NCI-H1930 (cell line): ENCODE measurements at places on chromosomes 16 and 17.

DNA sequence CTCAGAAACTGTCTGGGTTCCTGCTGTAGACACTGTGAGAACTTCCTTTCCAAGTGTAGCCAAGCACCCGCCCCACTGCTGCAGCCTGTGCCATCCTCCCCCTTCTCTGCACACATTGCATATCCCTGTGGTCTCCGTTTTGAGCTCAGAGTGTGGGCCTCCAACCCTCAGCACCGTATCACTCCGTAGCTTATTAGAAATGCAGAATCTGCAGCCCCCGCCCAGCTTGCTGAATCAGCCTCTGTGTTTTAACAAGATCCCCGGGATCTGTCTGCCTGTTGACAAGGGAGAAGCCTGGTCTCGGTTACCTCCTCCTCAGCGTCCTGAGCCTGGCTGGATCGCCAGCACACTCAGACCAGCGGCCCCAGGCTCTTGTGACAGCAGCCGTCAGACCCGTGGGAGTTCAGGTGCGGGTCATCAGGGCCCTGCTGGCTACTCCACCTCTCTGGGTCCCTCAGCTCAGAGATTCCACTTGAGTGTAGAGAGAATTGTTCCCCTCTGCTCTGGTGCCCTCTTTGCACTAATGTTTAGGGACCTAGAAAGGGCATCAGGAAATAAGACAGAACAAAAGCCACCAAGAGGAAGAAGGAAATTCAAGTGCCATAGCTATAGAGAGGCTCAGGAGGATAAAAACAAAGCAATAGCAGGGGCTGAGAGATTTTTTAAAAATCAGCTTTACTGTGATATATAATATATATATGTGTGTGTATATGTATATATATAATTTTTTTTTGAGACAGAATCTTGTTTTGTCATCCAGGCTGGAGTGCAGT, 92.3 kb downstream of the PITPNC1 start:
- DNase-seq = no peak

DNA sequence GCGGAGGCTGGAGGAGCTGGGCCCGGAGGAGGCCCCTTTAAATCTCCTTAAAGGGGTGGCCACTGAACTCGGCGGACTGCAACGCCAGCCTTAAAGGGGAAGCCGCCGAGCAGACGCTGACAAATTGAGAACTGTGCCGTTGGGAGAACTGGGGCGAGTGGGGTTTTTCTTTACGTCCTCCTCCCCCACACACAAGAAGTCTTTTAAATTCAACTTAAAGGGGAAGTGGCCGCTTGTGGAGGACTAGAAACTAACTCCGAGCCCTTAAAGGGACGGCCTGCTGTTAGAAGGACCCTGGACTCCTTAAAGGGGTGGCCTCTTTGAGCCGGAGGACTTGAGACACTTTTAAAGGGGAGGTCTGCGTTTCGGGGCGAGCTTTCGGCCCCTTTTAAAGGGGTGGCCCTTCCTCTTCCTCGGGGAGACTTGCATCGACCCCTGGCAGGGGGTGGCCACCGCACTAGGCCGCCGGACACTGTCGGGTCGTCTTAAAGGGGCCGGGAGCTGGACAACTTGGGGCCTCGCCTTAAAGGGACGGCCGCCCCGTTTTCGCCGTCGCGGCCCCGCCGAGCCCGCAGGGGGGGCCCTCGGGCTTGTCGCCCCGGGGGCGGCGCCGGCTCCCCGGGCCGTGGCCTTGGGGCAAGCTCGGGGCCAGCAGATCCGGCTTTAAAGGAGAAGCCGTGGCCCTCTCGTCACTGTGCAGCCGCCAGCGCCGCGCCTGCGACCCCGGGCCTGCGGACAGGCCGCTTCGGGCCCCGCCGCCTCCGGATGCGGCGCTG, 688 bp downstream of the FBRS start:
- peak; percentile 99 for DNase-seq

GRCh38 chr16:87288753-87289362, 28.3 kb downstream of the C16orf95 start:
- no peak for DNase-seq

GRCh38 chr16:73483934-73484711, 436.2 kb upstream of the ZFHX3 start:
- DNase-seq = no peak

DNA sequence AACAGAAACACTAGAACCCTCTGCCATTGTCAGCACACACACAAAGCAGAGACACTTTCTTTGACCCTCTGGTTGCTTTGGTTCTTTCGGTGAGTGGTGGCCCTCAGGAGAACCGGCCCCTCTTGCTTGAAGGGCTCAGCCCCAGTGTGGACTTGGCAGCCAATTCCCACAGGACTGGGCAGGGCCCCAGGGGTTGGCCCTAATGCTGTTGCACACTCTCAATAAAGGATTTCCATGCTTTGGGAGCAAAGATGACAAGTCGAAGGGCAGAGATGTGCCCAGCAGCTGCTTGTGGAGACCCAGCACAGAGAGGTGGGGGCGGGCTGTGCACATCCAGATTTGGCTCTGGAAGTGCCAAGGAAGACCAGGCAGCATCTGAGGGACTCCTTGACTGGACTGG, 149.0 kb downstream of the NTN1 start:
- no peak for DNase-seq

GRCh38 chr17:35086931-35087573, 23.5 kb upstream of the RFFL start:
- no peak for DNase-seq

GRCh38 chr17:72591289-72592241, 470.7 kb downstream of the SOX9 start:
- DNase-seq = no peak

GRCh38 chr16:96935-97381, 18.9 kb downstream of the MPG start:
- DNase-seq = peak; percentile 86

DNA sequence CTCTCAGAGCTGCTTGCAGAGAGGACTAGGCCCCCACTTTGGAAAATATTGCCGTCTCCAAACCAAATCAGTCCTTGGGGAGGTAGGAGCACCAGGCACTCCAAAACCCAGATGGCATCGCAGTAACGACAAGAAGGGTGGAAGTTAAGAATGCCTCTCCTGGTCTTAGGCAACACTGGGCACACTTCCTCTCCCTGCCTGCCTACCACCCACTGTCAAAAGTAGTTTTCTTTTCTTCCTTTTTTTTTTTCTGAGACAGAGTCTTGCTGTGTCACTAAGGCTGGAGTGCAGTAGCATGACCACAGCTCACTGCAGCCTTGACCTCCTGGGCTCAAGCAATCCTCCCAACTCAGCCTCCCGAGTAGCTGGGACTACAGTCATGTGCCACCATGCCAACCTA, 47.2 kb downstream of the SRL start:
- DNase-seq = no peak
